ENCODE measurements at places on chromosomes 3 and 15.

DNA sequence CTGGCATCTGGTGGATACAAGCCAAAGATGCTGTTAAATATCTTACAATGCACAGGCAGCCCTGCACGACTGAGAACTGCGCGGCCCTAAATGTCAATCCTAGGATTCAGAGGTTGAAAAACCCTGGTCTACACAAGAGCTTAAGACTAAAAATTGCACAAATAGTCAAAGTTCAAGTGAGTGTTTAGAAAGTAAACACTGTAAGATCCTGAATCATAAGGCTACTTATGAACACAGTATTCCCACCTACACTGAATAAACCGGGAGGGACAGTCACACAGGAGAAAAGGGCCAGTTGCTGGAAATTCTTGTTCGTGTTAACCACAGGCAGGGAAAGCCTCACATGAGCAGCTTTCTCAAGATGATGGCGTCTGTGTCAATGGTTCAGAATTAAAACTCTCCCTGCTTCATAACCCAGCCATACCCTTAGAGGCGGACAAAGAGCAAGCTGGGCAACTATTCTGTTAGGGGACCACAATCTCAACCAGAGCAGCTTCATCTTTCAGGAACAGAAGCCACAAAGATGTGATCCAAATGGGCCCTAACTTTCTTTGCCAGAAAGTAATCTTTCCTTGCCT is 37.7 kb downstream of the LRIG1 start:
- no peak for DNase-seq

DNA sequence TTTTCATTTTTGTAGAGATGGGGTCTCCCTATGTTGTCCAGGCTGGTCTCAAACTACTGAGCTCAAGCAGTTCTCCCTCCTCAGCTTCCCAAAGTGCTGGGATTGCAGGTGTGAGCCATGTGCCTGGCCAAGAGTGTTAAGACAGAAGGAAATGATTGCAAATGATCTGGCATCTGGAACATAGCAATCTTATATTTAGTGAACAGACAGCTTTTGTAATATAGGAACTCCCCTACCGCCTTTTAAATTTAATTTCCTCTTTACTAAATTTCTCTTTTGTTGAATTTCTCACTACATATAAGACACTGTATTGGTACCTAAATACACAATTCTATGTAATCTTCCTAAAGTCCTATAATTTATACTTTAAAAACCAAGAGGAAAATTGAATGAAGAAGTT is 13.1 kb downstream of the ANO10 start:
- DNase-seq, result no peak

DNA sequence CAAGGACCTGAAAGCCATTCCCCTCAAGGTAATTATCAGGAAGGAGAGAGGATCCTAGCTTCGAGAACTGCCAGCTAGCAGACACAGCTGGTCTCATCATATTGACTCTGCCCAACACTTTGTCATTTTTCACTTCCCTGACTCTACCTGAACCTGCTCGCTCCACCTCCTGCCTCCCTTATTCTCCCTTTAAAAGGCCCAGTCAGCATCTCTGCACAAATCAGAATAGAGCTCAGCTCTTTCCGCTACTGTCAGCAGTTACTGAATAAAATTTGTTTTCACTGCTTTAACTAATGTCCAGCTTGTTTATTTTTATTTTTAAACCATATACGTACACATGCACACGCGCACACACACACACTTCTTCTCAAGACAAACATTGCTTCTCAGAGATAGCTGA is 57.2 kb upstream of the MCF2L2 start:
- DNase-seq, result no peak

DNA sequence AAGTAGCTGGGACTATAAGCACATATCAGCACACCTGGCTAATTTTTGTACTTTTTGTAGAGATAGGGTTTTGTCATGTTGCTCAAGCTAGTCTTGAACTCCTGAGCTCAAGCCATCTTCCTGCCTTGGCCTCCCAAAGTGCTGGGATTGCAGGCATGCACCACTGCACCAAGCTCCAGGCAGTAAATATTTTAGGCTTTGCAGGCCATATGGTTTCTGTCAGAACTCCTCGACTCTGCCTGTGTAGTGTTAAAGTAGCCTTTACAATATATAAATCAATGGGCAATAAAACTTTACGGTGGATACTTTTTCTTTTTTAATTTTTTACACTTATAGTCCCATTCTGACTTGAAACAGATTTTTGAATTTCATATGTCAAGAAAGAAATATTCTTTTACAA is 41.6 kb downstream of the DAG1 start:
- DNase-seq, result no peak

DNA sequence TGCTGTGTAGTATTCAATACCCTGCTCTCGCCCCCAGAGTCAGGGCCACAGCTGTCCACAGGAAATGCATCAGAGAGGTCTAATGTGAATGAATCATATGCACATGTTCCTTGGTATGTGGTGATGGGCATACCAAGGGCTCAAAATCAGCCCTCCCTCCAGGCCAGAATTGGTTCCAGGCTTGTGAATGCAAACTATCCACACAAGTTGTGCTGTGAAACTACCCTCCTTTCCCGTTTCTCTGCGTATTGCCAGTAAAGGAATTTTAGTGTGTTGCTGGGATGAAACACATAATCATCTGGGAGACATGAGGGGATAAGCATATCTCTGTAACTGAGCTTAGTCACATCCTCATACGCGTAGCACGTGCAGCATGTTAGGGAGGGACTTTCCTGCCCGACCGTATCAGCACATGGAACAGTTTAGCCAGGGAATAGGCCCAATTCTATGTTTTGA is 9.2 kb upstream of the MME start:
- no peak for DNase-seq

DNA sequence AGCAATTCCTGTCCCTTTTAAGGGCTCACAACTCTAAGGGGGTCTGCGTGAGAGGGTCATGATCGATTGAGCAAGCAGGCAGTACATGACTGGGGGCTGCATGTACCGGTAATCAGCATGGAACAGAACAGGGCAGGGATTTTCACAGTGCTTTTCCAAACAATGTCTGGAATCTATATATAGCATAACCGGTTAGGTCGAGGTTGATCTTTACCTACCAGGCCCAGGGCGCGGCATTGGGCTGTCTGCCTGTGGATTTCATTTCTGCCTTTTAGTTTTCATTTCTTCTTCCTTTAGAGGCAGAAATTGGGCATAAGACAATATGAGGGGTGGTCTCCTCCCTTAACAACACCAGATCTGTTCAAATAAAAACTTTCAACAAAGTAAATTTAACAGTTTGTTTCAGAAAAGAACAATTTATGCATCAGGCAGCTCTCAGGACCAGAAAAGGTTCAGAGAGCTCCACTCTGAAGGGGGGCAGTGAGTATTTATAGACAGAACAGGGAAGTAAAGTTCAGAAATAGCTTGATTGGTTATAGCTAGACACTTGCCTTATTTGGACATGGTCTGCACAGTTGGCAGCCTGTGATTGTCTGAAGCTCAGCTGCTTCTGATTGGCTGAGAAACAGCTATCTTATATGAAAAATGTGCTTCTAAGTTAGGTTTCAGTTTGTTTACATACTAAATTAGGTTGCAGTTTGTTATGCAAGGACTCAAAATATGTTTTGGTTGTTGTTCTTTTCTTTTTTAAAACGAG is 17.2 kb upstream of the B4GALT4 start:
- no peak for DNase-seq

All from left forelimb (tissue), 1 donor.